IMR-90 (cell line): ENCODE measurements at places on chromosomes 5 and 9. TPM values are rescaled to one million over a fixed set of nuclear protein-coding genes. Genes with fewer than 3 reads are reported as not detected.

DNA sequence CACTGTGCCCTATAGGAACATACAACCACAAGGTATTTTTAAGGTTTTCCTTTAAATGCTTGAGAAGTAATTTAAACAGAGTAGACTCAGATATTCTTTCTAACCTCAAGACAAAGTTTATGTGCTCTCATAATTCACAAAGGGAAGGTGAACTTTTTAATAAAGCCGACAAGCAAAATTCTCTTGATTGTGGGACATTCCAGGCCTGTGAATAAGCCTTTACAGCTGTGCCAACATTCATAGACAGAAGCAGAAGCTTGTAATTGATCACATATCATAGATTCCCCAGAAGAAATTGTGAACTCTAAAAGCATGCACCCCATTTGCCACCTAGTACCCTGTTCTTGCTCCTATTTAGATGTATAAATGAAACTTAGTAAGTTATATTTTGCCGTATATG is 1107.8 kb upstream of the SEMA6A start:
- H3K36me3 ChIP-seq, result no peaks in the 10 kb centered on the region
- H3K4me3 ChIP-seq, result no peak overlapping the region
- no peaks in the 10 kb centered on the region for H3K27me3 ChIP-seq
- H3K4me1 ChIP-seq, result 0 out of 2 replicates have a peak, but pooled peaks cover 1% of the 10 kb centered on the region
- peak; percentile 5 for DNase-seq
- H3K27ac ChIP-seq, result no peak overlapping the region

- H3K27ac ChIP-seq, result no peak overlapping the region
- no peaks in the 10 kb centered on the region for H3K36me3 ChIP-seq
- DNase-seq, result no peak
- peaks cover 2% of the 10 kb centered on the region; the same call in 1 of the 2 replicates for H3K4me1 ChIP-seq
- H3K27me3 ChIP-seq, result peaks cover 17% of the 10 kb centered on the region
Measured at GRCh38 chr5:171484460-171484899, 65.0 kb downstream of the FGF18 start.

DNA sequence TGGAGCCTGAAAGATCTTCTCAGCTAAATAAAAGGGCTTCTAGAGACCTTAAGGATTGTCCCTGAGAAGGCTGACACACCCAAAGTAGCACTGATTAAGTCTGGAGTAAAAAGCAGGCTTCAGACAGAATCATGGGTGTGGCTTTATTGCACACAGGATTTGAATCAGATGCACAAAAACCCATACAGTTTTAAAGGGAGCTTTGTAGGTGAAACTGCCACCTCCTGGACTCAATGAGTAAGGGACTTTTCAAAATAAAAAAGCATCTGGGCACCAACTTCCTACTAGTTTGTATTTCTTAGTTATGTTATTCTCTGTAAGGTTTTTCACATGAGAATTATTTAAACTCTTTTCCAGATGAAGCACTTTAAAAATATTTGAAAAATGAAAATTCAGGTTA is 129.4 kb downstream of the EDIL3 start:
- peak; percentile 48 for DNase-seq
- no peaks in the 10 kb centered on the region for H3K27me3 ChIP-seq
- no peaks in the 10 kb centered on the region for H3K36me3 ChIP-seq
- no peak overlapping the region for H3K27ac ChIP-seq

- peak overlapping the region; percentile 82 for H3K27ac ChIP-seq
- H3K27me3 ChIP-seq, result no peaks in the 10 kb centered on the region
- DNase-seq, result no peak
- H3K4me3 ChIP-seq, result no peak overlapping the region
- H3K36me3 ChIP-seq, result peaks cover 6% of the 10 kb centered on the region
Measured at GRCh38 chr9:79687131-79687447, 115.3 kb downstream of the TLE4 start.

DNA sequence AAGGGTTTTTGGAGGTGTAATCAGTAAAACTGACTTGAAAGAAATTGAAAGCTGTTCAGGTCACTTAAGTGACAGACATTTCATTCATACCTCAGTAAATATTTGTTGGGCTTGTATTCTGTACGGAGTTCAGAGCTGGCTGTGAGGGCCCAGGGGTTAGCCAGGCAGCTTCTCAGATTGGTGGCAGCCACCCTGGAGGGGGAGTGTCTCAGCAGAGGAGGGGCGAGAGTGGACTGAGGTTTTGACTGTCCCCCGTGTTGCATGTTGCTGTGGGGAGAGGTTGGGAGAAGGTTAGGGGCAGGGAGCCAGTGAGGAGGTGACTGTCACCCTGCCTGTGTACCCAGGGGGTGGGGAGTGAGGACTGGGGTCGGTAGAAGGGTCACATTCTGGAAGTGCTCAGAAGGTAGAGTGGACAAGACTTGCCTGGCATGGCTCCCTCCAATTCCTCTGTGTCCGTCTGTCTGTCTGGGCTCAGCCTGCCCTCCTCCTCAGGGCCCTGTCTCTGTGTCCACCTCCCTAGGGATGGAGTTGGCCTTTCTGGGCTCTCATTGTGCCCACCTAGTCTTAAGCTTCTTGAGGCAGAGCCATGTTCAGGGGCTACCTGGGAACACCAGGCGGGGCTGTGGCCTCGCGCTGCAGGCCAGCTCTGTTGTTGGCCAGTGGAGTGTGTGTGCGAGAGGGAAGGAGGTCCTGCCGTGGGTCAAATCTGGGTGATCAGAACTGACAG is 4.4 kb downstream of the PHF2 start:
- H3K36me3 ChIP-seq, result no peaks in the 10 kb centered on the region
- H3K27me3 ChIP-seq, result no peaks in the 10 kb centered on the region
- no peak for DNase-seq
- no peak overlapping the region for H3K27ac ChIP-seq

DNA sequence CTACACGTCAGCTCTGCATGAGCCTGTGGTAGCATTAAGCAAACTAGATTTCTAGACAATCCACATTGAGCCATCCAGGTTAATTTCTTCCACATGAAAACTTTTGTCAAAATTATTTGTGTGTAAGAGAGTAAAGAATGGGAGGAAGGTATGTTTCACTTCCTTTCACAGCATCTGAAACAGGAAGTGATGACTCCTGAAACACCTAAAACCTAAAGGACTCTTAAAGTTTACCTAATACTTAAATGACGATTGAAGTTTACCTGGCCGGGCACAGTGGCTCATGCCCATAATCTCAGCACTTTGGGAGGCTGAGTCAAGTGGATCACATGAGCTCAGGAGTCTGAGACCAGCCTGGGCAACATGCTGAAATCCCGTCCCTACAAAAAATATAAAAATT is 223.8 kb downstream of the CEMIP2 start:
- no peak overlapping the region for H3K27ac ChIP-seq
- no peaks in the 10 kb centered on the region for H3K4me1 ChIP-seq
- no peaks in the 10 kb centered on the region for H3K36me3 ChIP-seq
- H3K4me3 ChIP-seq, result no peak overlapping the region
- no peaks in the 10 kb centered on the region for H3K27me3 ChIP-seq

LCN15 gene
- total RNA-seq, result not detected in 2 replicates

FAT2 gene
- total RNA-seq, result under 0.01 TPM in 2 replicates

- no peaks in the 10 kb centered on the region for H3K4me1 ChIP-seq
- no peaks in the 10 kb centered on the region for H3K36me3 ChIP-seq
- no peak overlapping the region for H3K4me3 ChIP-seq
- no peak for DNase-seq
- H3K27me3 ChIP-seq, result no peaks in the 10 kb centered on the region
- no peak overlapping the region for H3K27ac ChIP-seq
Measured at GRCh38 chr9:117705386-117705785, 1.2 kb downstream of the TLR4 start.
